Temporal lobe (tissue), 4 donors: ENCODE measurements at places on chromosomes 1 and 21. TPM values are rescaled to one million over a fixed set of nuclear protein-coding genes. Genes with fewer than 3 reads are reported as not detected.

The TACSTD2 gene
- total RNA-seq, result not detected

The KDF1 gene
- not detected for total RNA-seq

The MCOLN3 gene
- not detected for total RNA-seq

The RBP7 gene
- total RNA-seq, result not detected

The MPZ gene
- 0.49 TPM for total RNA-seq
